ENCODE measurements at places on chromosomes 2 and 18.

DNA sequence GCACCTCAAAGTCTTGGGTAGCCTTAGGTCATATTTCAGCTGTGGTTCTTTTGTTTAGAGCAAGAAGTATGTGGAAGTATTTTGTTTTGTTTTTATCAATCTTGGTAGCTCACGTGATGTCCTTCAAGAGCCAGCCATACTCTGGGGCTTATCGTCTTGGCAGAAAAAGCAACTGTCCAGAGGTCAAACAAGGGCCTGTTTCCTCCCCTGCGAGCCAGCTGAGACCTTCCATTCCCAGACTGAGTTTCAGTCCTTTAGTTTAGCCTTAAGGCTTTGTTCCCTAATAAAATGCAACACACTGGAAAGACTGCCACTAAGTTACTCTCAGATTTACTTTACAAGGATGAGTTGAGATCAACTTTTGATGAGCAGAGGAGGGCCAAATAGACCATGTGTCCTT lies 63.5 kb downstream of the TXNL1 start:
- peak; percentile 85 for DNase-seq

DNA sequence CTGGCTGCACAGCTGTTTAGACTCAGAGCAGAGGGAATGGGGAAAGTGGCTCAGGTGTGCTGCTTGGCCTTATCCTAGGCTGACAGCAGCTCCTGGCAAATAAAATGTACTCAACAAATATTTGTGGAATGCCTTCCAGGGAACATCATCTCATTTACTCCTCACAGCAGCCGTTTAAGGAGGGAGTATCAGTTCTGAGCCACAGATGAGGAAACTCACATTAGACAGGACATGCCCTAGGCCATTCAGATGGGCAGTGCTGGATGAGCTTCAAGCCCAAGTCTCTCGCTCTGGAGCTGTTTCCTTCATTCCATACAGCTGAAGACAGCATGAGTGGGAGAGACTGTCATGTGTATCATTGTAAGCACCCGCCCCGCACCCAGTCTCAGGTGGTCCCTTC lies 129.6 kb upstream of the CNGA3 start:
- DNase-seq = no peak

DNA sequence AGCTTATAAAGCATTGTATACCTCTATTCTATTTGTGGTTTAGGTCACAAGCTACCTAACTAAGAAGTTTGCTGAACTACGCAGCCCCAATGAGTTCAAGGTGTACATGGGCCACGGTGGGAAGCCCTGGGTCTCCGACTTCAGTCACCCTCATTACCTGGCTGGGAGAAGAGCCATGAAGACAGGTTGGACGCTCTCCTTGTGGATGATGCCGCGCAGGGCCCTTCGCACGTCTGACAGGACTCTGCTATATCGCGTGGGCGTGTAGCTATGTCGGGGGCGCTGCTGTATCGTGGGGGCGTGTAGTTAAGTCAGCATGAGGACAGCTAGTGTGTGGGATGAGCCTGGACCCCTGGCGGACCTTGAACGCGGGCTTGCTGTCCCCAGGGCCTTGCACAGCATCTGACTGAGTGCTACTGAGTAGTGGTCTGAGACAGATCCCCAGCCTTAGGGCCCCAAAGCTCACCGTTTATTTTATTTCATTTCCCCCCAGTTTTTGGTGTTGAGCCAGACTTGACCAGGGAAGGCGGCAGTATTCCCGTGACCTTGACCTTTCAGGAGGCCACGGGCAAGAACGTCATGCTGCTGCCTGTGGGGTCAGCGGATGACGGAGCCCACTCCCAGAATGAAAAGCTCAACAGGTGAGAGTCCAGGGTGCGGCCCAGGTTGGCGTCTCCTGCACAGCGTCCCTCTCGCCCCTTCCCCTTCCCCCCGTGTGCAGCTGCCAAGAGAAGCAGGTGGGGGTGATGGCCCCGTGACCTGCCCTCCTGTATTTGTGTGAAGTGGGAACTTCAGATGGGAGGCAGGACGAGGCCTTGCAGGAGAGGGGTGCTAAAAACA lies 15.6 kb upstream of the CNDP1 start:
- no peak for DNase-seq

GRCh38 chr2:241213041-241213440 lies 24.6 kb downstream of the ANO7 start:
- no peak for DNase-seq

GRCh38 chr2:169012812-169013627 lies 18.1 kb downstream of the ABCB11 start:
- DNase-seq = no peak

DNA sequence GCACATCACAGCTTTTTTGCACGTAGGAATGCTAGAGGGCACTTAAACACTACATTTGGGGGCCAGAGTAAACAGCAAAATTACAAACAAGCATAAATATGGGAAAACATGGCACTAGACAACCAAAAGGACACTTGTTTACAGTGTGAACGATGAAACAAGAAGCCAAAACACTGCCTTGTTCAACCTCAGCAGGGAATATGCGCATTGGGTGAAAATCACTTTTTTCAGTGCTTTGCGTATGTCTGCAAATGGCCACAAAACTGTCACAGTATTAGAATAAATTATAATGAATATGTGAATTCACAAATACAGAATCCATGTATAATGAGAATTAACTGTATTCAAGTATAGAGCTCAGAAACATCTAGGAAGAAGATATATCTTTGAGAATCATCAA lies 1064.0 kb upstream of the GYPC start:
- DNase-seq = no peak

GRCh38 chr2:205785507-205786260 lies 103.4 kb downstream of the NRP2 start:
- no peak for DNase-seq

DNA sequence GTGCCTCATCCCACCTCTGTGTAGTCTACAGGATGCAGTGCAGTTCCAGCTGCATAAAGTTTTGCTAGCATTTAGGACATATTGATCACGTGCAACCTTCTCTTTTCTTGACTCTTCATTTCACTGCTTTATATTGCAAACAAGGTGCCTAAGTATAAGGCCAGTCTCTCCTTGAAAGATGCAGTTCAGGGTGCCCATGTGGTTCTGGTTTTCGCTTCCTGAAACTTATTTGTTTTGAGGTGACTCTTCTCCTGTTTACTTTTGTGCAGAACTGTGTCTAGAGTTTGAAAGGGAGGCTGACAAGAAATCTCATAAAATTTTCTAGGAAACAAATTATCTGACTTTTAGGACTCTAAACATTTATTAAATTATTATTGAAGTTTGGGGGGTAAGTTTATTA lies 189.9 kb downstream of the UBE2E3 start:
- DNase-seq = no peak

- no peak for DNase-seq
Observed at GRCh38 chr18:986552-986951, 81.9 kb downstream of the ADCYAP1 start.

All from testis (tissue), 5 donors.